ENCODE measurements at places on chromosomes 13 and 19. TPM values are rescaled to one million over a fixed set of nuclear protein-coding genes. Genes with fewer than 3 reads are reported as not detected.

KCNK6 gene
- total RNA-seq: 0.25 TPM

KIR2DL4 gene
- not detected for total RNA-seq

IGFLR1 gene
- 0.49 TPM for total RNA-seq

CGB7 gene
- not detected for total RNA-seq

SYNGR4 gene
- not detected for total RNA-seq

NLRP4 gene
- total RNA-seq: not detected

SYNE4 gene
- under 0.01 TPM for total RNA-seq

Data from temporal lobe (tissue), 4 donors.